Suppressor macrophage treated with lipopolysaccharide for 1 hour (primary cell): ENCODE measurements at places on chromosomes 5 and 9.

DNA sequence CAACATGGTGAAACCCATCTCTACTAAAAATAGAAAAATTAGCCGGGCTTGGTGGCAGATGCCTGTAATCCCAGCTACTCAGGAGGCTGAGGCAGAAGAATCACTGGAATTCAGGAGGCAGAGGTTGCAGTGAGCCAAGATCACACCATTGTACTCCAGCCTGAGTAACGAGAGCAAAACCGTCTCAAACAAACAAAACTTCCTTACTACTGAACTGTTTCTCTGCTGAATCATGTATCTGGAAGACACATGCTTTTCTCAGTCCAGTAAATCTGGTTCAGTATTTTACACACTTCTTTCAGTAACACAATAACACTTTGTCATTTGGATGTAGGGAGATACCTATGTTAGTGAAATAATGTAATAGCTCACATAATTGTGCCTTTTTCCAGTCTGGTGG lies 7.9 kb downstream of the TRMT10B start:
- DNase-seq: no peak

DNA sequence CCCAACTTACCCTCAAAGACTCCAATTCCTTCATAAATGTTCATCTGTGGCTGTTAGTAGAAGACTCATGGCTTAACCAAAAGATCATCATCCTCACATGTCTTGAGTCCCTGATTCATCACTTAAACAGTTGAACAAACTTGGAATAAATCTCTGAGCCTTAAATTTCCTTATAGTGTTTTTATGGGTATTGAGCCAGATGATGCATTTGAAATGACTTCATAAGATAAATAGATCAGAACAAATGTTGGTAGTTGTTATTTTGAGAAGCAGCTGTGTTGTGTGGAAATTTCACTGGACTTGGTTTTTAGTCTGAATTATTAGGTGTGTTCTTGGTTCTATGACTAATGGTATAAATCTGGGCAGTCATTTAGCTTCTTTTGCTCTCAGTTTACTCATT lies 236.2 kb downstream of the NNT start:
- no peak for DNase-seq

DNA sequence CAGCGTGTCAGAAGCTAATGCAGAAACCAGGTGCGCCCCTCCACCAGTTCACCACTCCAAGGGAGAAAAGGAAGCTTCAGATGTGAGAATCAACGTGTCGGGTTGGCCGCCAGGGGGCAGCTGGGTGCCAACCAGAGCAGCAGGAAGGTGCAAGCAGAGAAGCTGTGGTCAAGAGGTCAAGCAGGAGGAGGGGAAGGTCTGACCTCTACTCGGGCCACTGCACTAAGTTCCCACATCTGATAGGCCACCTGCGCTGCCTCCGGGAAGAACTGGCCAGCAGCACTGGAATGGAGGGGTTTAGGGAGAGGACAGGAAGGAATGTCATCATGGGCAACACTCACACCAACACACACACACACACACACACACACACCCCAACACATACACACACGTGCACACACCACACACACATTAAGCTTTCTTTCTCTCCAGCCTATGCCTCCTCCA lies 31.4 kb downstream of the ANXA6 start:
- DNase-seq: peak; percentile 80

- DNase-seq: no peak
These were observed 735.2 kb upstream of the DMAC1 start for GRCh38 chr9:8534828-8535227.

DNA sequence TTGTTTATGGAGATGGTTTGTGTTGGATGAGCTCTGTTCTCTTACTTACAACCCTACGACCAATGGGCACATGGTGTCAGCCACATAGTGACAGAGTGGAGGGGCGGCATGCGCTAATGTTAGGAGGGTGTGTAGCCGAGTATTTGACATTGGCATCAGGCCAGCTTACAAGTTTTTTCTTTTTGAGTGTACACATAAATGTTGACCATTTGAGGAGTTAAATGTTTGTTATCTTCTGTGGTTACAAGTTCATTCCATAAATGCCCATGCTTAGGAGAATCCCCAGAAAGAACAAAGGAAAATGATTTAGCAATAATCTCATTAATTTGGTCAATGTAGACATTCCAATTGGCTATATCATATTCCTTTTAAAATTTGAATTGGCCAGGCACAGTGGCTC lies 180.1 kb upstream of the ELL2 start:
- DNase-seq: no peak

- no peak for DNase-seq
These were observed 379.7 kb downstream of the TMEM38B start for GRCh38 chr9:106074006-106074405.
